ENCODE measurements at places on chromosomes 11 and 22.
A peak's percentile ranks its signal among the peaks of the same experiment; 100 is the strongest.

DNA sequence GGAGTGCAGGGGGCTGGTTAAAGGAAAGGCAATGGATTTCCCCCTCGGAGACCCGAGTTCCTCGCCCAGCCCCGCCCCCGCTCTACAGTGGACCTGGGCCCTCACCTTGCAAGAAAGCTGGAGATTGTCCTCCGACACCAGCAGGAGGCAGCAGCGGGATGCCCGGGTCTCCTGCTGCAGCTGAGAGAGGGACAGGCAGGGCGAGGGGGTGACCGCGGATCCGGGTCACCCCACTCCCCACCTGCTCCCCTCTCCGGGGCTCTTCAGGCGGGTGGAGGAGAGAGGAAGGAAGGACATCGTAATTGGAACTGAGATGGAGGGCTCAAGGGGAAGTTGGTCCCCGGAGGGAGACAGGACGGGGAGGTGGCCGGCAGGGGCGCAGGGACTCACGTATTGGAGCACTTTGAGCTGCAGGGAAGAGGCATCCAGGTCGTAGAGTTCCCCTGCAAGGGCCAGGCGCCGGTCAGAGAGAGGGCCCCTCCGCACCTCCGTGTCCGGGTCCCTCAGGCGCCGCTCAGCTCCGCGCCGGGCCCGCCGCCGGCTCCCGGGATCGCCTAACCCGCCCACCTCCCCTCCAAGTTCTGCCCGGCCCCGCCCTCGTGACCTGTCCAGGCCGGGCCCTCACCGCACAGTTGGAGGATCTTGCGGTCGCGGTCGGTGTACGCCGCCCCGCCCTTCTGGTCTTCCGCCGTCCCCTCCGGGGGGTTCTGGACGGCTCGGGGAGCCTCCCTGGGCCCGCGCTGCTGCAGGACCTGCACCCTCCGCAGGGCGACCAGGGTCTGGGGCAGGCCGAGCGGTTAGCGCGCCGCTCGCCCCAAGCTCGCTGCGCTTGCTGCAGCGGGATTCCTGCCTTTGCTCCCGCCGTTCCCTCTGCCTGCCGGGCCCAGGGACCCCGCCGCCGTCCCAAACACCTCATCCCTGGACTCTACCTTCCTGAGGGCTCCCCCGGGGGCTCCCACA lies 84.1 kb downstream of the PDE2A start:
- DNase-seq: peak; percentile 61

- no peak for DNase-seq
Measured at GRCh38 chr22:27499121-27499520, 302.4 kb downstream of the MN1 start.

GRCh38 chr11:13047884-13048283 lies 38.8 kb downstream of the RASSF10 start:
- DNase-seq: no peak

GRCh38 chr11:15967966-15968365 lies 388.4 kb downstream of the SOX6 start:
- no peak for DNase-seq

GRCh38 chr22:31892080-31892433 lies 52.3 kb upstream of the YWHAH start:
- no peak for DNase-seq

DNA sequence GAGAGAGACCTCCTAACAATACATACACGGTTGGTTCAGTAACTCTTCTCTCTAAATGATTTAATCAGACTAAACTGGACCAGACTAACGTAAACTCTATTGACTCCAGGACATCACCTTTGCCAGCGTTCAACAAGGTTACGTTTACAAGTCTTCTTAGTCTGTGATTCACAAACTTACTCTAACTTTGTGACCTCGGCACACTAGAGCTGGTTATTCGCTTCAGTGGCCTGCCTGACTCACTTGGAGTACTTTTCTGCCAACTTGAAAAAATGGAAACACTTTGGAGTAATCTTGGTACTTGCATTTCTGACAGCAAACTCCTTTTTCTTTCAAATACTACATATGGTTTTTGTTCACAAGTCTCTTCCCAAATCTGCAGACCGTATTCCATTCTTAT lies 26.2 kb downstream of the MTMR2 start:
- no peak for DNase-seq

DNA sequence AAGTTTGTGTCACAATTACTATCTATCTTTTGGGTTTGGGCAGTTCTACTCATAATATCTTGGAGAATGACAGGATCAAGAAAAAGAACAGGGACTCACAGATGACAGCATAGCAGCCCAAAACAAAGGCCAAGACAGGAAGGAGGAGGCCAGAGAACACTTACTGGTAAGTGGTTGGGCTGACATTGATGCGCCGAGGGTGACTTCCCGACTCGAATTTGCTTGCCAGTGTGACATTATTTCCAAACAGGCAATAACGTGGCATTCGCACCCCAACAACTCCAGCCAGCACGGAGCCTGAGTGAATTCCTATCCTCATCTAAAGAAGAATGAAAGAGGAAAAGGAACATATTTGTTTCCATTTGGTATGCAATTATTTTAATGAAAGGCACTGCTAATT lies 309.9 kb downstream of the GUCY1A2 start:
- no peak for DNase-seq

DNA sequence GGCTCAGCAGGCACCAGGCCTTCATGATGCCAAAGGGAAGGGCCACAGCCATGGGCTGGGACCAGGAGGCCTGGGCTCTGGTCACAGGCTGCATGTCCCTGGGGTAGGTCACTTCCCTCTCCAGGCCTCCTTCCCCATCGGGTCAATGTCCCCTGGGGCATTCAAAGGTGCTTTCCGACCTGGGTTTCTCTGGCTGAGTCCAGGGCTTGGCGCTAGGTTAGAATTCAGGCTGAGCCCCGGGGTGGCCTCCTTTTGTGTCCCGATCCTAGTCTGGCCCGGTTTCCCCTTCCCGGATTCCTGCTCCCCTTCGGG lies 12.2 kb downstream of the MAFF start:
- no peak for DNase-seq

GRCh38 chr11:10657308-10658271 lies 36.0 kb downstream of the IRAG1 start:
- DNase-seq: no peak

GRCh38 chr22:37457093-37457893 lies 28.9 kb downstream of the MFNG start:
- peak; percentile 81 for DNase-seq

- no peak for DNase-seq
Measured at GRCh38 chr11:131859538-131860210, 489.3 kb downstream of the NTM start.

DNA sequence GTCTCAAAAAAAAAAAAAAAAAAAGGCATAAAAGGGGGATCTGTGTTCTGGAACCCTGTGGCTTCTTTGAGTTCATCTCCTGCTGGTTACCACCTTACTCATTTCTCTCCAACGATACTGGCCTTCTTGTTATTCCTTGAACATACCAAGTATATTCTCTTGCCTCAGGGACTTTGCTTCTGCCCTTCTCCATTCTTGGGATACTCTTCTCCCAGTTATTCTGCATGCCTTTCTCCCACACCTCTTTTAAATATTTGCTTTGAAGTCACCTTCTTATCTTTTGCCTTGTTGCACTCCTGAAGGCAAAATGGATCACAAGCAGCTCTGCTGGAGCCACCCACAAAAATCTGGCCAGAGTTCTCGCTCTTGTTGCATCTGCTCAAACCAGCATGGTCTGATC lies 76.0 kb upstream of the RRM1 start:
- DNase-seq: no peak

DNA sequence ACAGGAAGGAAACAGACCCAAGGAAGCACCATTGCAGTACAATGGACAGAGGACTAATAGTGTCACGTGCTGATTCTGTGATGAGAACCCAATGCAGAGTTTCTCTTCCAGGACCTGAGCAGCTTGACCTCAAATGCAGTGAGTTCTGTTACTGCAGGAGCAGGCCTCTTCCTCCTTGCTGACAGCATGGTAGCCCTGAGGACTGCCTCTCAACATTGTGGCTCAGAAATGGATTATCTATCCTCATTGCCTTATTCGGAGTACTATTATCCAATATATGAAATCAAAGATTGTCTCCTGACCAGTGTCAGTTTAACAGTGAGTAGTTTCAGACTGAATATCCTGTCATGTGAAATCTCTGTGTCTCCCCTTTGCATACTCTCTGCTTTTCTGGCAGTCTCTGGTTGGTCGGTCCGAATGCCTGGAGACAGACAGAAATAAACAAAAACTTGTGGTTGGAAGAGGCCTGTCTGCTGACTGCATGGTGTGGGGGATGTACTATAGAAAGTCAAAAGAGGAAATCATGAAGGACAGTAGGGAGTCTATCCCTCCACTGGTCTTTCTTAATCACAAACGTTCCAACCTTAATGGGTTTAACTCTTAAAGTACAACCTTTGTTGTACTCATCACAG lies 6.9 kb upstream of the MS4A14 start:
- no peak for DNase-seq

DNA sequence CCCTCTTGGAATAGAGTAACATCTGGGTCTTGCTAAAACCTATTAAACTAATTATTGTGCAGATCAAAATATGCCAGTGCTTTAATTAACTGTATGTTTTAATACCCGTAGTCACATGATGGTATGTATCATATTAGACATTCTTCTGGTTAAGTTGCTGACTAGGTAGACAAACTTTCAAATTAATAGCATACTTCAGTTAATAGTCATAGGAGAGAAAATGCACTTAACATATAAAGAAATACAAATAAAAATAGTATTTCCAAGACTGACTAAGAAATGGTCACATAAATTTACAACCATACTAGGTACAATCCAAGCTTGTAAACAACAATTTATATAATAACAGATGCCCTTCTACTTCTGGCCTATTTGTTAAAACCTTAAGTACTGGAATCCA lies 7.6 kb upstream of the EXPH5 start:
- no peak for DNase-seq

DNA sequence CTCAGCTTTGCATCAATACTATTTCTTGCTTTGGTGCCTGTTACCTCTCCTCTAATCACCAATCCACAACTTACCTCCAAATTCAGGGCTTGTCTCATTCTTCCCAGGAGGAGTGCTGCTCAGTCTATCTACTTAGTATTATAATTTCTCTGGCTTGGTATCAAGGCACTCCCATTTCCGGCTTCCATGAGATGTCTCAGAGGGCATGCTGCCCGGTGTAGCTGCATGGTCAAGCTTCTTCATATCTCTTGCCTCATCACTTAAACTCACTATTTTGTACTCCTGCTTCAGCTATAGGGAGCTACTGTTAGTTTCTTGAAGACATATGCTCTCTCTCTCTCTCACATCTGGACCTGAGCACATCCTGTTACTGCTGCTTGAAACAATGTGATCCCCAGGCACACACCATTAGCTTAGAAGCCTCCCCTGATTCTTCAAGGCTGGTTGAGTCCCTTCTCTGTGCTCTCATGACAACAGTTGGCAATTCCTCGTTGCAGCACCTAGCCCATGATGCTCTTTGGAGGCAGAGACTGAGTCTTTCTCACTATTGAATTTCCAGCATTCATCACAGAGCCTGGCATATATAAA lies 182.8 kb upstream of the SYN3 start:
- no peak for DNase-seq

All from stimulated activated naive CD8-positive, alpha-beta T cell treated with anti-CD3 and anti-CD28 coated beads, Interleukin-15, amount 100 ng/mL, for 72 hours (primary cell).